ENCODE measurements at places on chromosomes 4 and X. TPM values are rescaled to one million over a fixed set of nuclear protein-coding genes. Genes with fewer than 3 reads are reported as not detected.
A peak's percentile ranks its signal among the peaks of the same experiment; 100 is the strongest.

DNA sequence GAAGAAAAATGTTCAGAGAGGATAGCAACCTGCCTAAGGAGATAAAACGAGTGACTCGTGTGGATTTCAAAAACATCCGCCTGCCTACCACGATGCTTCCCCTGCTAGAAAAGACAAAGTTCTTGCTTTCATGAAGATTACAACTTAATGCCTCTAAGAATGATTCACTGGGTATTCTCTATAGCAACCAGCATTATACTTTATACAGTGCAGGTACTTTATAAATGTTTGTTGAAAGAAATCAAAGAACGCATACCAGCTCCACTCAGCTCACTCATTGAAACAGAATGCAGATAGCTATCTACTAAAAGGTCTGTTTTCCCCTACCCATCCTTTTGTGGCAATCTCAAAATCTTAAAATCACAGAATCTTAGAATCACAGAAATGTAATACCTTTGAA is 33.7 kb downstream of the GASK1B start:
- no peak for DNase-seq

GRCh38 chrX:110192516-110192915 is 125.4 kb downstream of the AMMECR1 start:
- DNase-seq = no peak

GRCh38 chr4:20017777-20018115 is 234.0 kb upstream of the SLIT2 start:
- DNase-seq = no peak

DNA sequence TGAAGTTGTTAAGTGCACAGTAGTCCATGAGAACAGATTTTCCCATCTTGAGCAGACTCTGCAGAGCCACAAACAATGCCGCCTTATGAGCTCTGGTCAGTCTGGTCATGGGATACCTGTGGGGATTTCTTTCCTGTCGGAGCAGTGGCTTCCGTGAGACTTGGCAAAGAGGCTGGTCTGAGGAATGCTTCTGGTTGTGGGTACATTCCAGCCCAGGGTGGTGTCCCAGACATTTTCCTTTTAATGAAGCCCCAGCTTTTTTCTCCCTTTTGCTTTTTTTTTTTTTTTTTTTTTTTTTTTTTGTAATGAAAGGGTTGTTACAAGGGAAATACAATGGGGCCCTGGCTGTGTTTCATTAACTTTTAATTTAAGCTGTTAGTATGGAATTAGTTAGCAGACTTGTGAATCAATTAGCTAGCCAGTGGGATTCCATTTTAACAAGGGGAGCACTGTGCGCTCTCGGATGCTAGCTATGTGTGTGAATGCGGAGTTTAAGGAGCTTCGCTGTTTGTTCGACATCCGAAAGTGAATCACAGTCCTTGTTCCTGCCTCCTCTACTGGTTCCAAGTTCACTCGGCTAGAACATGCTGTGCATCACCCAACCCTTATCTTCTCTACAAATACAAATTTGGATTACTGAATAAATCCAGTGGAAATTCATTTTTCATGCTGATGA is 225.1 kb downstream of the CBR4 start:
- DNase-seq = peak; percentile 44

Gene TMSB15C
- total RNA-seq = 2.4 TPM

Gene TMSB15B
- 2.0 TPM for total RNA-seq

Measured in mucosa of gallbladder (tissue), 1 donor.